ENCODE measurements at places on chromosomes 16 and 17. TPM values are rescaled to one million over a fixed set of nuclear protein-coding genes. Genes with fewer than 3 reads are reported as not detected.

Gene CKLF
- 58.3 TPM for total RNA-seq

Gene TRAP1
- total RNA-seq, result 172 TPM

DNA sequence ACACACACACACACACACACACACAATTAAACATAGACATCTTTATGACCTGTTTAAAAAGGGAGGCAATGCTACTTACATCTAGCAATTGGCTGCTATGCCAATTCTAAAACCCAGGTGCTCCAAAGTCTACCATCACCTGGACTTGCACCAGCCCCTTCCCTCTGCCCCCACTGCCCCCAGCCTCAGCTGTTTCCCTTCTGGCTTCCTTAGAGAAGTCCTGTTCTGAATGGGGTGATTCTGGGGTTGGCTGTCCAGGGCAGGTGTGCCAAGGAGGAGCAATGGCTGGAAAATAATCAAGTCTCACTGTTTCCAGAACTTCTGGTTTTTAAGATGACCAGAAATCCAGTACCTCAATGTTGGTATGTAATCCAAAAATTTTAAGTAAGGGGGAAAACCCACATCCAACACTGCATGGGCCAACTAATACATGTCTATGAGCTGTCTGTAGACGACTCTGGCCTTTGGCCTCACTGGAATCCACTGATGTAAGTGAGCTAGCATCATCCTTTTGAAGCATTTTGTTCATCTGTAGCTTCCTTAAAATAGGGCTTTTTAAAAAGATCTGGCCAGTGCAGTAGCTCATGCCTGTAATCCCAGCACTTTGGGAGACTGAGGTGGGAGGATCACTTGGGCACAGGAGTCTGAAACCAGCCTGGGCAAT is 2.1 kb downstream of the IFT20 start:
- peaks cover 7% of the 10 kb centered on the region for H3K36me3 ChIP-seq
- no peak for DNase-seq
- H3K4me3 ChIP-seq, result no peak overlapping the region
- peaks cover 28% of the 10 kb centered on the region for H3K4me1 ChIP-seq
- no peak overlapping the region for H3K27ac ChIP-seq

Gene RAB26
- 0.66 TPM for total RNA-seq

- peak overlapping the region; percentile 95 for H3K27ac ChIP-seq
- peak; percentile 79 for DNase-seq
- H3K4me1 ChIP-seq, result peaks cover 7% of the 10 kb centered on the region
- H3K4me3 ChIP-seq, result peak overlapping the region; percentile 74
- no peaks in the 10 kb centered on the region for H3K36me3 ChIP-seq
Measured at GRCh38 chr16:71484006-71484893, 4.9 kb downstream of the ZNF19 start.

Gene P2RX1
- total RNA-seq, result 0.95 TPM

GRCh38 chr16:56662357-56663354 is 4.9 kb downstream of the MT1F start:
- peaks cover 37% of the 10 kb centered on the region for H3K27me3 ChIP-seq
- peak overlapping the region; percentile 45 for H3K27ac ChIP-seq
- peaks cover 33% of the 10 kb centered on the region for H3K4me1 ChIP-seq
- DNase-seq, result no peak

DNA sequence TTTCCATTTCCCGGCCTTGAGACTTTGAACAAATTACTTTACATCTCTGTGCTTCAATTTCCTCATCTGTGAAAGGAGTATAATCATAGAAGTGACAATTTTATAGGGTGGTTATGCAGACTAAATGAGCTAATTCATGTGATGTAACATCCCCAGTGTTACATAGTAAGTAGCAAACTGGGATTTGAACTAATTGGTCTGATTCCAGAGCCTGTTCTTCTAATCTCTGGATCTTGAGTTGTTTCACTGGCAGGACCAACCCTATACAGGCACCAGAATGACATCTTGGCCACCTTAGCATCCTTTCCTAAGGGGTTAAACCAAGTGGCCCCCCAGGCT is 77.7 kb downstream of the AATF start:
- peaks cover 7% of the 10 kb centered on the region for H3K36me3 ChIP-seq
- H3K27ac ChIP-seq, result no peak overlapping the region
- no peaks in the 10 kb centered on the region for H3K4me1 ChIP-seq
- no peak for DNase-seq
- H3K4me3 ChIP-seq, result no peak overlapping the region
- no peaks in the 10 kb centered on the region for H3K27me3 ChIP-seq

Gene CAVIN1
- 0.83 TPM for total RNA-seq

- no peaks in the 10 kb centered on the region for H3K4me1 ChIP-seq
- no peak overlapping the region for H3K4me3 ChIP-seq
- peaks cover 14% of the 10 kb centered on the region for H3K27me3 ChIP-seq
- no peak for DNase-seq
- H3K36me3 ChIP-seq, result no peaks in the 10 kb centered on the region
Measured at GRCh38 chr16:65124212-65124548, 2.3 kb upstream of the CDH11 start.

- no peaks in the 10 kb centered on the region for H3K4me1 ChIP-seq
- no peak overlapping the region for H3K27ac ChIP-seq
- H3K4me3 ChIP-seq, result no peak overlapping the region
- no peaks in the 10 kb centered on the region for H3K36me3 ChIP-seq
- no peaks in the 10 kb centered on the region for H3K27me3 ChIP-seq
Measured at GRCh38 chr16:64996641-64997040, 125.2 kb downstream of the CDH11 start.

- H3K36me3 ChIP-seq, result peaks cover 18% of the 10 kb centered on the region
- H3K27me3 ChIP-seq, result no peaks in the 10 kb centered on the region
- no peak for DNase-seq
- no peak overlapping the region for H3K27ac ChIP-seq
- H3K4me3 ChIP-seq, result no peak overlapping the region
- H3K4me1 ChIP-seq, result peaks cover 5% of the 10 kb centered on the region
Measured at GRCh38 chr16:626787-627453, 3.9 kb upstream of the WFIKKN1 start.

GRCh38 chr17:62882284-62882683 is 74.2 kb upstream of the MARCHF10 start:
- no peaks in the 10 kb centered on the region for H3K27me3 ChIP-seq
- H3K36me3 ChIP-seq, result no peaks in the 10 kb centered on the region
- peak; percentile 15 for DNase-seq
- no peaks in the 10 kb centered on the region for H3K4me1 ChIP-seq
- no peak overlapping the region for H3K4me3 ChIP-seq

- peaks cover 5% of the 10 kb centered on the region for H3K36me3 ChIP-seq
- H3K27me3 ChIP-seq, result no peaks in the 10 kb centered on the region
- peak overlapping the region; percentile 94 for H3K27ac ChIP-seq
- no peak for DNase-seq
- no peak overlapping the region for H3K4me3 ChIP-seq
Measured at GRCh38 chr16:27319257-27319965, 5.6 kb downstream of the IL4R start.

Gene CD300H
- not detected for total RNA-seq

- H3K36me3 ChIP-seq, result no peaks in the 10 kb centered on the region
- no peak overlapping the region for H3K4me3 ChIP-seq
- H3K27me3 ChIP-seq, result no peaks in the 10 kb centered on the region
- H3K27ac ChIP-seq, result no peak overlapping the region
Measured at GRCh38 chr17:71472809-71473789, 647.7 kb upstream of the SOX9 start.

Gene IGSF6
- 0.60 TPM for total RNA-seq

DNA sequence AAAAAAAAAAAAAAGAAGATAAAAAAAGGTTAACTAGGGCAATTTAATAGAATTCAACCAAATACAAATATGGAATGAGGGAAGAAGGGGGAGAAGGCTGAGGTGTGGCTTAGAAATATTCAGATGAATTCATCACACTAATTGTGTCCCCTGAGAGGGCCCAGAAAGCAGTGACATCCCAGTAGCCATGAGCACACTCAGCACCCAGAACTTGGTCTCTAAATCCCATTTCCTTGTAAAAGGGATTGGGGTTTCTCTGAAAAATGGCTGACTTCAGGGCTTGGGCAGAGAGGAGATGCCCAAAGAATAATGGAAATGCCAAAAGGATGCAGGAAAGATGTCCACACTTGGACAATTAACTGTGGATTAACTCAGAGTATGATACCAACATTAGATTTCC is 4.0 kb upstream of the ASPSCR1 start:
- H3K27ac ChIP-seq, result no peak overlapping the region
- no peaks in the 10 kb centered on the region for H3K27me3 ChIP-seq
- no peak for DNase-seq

DNA sequence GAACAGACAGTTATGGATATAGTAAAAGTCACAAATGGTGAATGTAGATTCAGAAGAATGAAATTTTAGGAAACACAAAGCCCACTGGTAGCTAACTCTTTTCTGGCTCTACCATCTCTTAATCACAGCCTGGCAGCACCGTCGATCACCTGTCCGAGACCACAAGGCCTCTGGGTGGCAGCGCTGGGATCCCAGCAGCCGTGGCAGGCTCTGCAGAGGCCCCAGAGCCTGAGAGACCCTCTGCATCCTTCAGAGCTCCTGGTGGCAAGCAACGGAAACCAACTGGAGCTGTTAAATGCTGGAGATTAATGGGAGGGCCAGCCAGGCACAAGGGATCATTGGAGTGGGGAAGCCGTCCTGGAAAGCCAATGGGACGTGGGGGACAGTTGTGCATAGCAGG is 26.3 kb downstream of the LAT start:
- H3K4me1 ChIP-seq, result peaks cover 43% of the 10 kb centered on the region
- no peak for DNase-seq
- H3K4me3 ChIP-seq, result no peak overlapping the region
- H3K27me3 ChIP-seq, result no peaks in the 10 kb centered on the region

GRCh38 chr17:65071861-65072260 is 15.3 kb upstream of the GNA13 start:
- no peak overlapping the region for H3K27ac ChIP-seq
- no peaks in the 10 kb centered on the region for H3K36me3 ChIP-seq
- no peaks in the 10 kb centered on the region for H3K27me3 ChIP-seq
- H3K4me3 ChIP-seq, result no peak overlapping the region
- DNase-seq, result no peak
- H3K4me1 ChIP-seq, result no peaks in the 10 kb centered on the region

Gene DOC2B
- total RNA-seq, result not detected

- DNase-seq, result no peak
- H3K4me3 ChIP-seq, result no peak overlapping the region
- H3K27me3 ChIP-seq, result no peaks in the 10 kb centered on the region
- no peaks in the 10 kb centered on the region for H3K36me3 ChIP-seq
- H3K27ac ChIP-seq, result no peak overlapping the region
- H3K4me1 ChIP-seq, result no peaks in the 10 kb centered on the region
Measured at GRCh38 chr17:31461227-31461810, 69.8 kb downstream of the RAB11FIP4 start.

DNA sequence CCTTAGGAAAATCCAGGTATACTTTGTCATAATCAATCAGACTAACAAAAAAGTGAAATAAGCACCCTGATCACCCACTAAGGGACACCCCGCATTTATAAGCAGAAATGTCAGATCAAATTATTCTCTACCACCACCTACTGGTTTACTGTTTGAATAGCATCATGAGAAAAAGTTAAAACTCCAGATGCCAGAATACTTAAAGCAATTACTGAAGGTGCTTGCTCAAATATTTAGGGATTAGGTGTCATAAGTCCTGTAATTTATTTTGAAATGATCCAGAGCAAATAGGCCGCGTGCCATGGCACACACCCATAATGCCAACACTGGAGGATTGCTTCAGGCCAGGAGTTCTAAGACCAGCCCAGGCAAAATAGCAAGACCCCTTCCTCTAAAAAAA is 2.3 kb downstream of the TOP2A start:
- peaks cover 7% of the 10 kb centered on the region for H3K4me1 ChIP-seq
- no peak overlapping the region for H3K27ac ChIP-seq
- peaks cover 8% of the 10 kb centered on the region for H3K27me3 ChIP-seq
- no peaks in the 10 kb centered on the region for H3K36me3 ChIP-seq
- no peak for DNase-seq

DNA sequence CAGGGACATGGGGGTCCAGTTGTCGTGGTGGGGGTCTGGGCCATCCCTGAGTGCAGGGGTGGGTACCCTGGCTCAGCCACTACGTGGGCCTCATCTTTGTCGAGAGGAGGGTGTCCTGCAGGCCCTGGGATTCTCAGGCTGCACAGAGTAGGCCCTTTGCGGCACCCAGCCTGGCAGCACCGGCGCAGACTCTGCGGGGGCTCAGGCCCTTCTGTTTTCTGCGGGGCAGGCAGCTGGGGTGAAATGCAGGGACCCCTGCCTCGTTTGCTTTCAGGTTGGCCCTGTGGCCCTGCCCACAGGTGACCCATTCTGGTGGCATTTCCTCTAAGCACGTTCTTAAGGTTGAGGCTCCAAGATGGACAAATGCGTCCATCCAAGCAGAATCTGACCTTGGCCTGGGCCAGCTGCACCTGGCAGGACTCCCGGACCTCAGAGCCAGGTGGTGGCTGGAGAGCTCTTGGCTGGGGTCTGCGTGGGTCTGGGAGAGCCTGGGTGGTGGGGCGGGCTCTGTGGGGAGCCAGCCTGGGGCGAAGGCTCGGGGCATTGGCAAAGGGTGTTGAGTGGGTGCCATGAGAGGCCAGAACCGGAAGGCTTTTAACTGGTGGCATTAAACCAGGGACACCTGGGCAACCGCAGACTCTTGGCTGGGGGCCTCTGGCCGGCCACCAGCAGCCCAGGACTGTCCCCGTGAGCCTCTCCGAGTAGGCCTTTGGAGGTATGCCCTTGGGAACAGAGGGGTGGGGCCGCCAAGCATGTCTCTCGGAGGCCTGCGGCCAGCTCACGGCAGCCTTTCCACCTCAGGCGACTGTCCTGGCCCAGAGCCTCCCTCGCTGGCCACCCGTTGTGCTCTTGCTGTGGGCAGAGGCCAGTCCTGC is 16.9 kb downstream of the PRSS27 start:
- DNase-seq, result no peak
- H3K27ac ChIP-seq, result no peak overlapping the region
- no peaks in the 10 kb centered on the region for H3K4me1 ChIP-seq
- H3K27me3 ChIP-seq, result no peaks in the 10 kb centered on the region

DNA sequence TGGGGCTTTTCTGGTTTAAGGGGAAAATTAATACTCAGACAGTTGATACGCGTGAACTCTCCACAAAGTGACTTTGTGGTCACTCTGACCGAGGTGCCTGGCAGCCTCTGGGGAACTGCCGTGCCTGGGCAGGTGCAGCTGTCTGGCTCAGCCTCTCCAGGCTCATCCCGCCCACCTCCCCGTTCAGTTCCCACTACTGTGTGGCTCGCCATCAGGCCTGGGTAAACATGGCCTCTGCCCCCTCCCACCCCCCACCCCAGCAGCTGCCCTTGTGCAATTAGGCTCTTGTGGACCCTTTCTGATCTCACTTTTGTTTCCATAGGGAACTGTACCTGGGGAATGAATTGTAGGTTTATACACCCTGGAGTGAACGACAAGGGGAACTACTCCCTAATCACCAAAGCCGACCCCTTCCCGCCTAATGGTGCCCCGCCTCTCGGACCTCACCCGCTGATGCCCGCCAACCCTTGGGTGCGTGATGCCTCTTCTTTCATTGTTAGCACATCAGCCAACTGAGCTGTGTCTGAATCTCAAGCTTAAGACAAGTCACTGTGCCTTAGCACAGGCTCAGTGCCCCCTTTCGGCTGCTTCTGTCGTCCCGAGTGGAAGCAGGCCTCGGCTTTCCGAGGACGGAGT is 27.8 kb downstream of the ZC3H18 start:
- peaks cover 27% of the 10 kb centered on the region for H3K36me3 ChIP-seq
- no peak for DNase-seq
- no peaks in the 10 kb centered on the region for H3K4me1 ChIP-seq
- H3K27me3 ChIP-seq, result no peaks in the 10 kb centered on the region

All from T-cell (primary cell).